HFFc6 (cell line): ENCODE measurements at places on chromosomes 3 and 15. TPM values are rescaled to one million over a fixed set of nuclear protein-coding genes. Genes with fewer than 3 reads are reported as not detected.

- no peak for DNase-seq
Observed at GRCh38 chr3:65961733-65962132, 77.0 kb downstream of the MAGI1 start.

- DNase-seq: no peak
Observed at GRCh38 chr3:136802481-136802996, 16.4 kb upstream of the SLC35G2 start.

DNA sequence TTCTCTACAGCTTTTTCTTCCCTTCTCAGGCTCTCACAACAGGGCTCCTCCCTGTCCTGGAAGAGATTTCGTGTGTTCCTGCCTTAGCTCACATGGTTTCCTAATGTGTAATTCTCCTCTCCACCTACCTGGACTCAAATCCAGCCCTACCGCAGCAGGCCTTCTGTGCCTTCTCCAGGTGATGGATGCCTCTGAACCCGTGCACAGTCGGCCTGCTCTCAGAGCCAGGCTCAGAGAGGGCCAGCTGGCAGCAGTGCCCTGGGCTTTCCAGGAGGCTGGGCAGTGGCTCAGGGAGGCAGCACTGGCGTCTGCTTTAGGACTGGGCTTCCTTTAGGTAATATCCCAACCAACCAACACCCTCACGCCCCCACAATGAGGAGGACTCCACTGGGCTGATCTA lies 123.2 kb upstream of the TMC3 start:
- DNase-seq: no peak

DNA sequence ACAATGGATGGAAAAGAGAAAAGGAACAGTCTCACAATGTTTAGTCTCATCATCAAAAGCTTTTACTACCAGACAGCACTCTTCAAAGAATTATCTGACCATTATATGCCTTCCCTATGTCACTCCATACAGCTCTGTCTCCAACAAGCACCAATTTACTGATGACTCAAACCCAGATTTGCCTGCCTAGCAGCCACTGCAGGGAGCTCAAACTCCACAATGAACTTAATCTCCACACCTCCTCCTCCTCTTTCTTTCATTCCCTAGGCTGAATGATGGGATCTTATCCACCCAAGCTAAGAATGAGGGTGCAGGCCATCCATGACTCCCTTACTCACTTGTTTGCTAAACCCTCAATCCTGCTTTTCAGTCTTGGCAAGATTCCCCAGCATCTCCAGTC lies 45.5 kb downstream of the NBEAL2 start:
- DNase-seq: peak; percentile 41

- DNase-seq: no peak
Observed at GRCh38 chr15:68479406-68479805, 47.4 kb upstream of the ITGA11 start.

- no peak for DNase-seq
Observed at GRCh38 chr3:59115364-59116232, 65.8 kb upstream of the CFAP20DC start.

GRCh38 chr3:40913641-40914040 lies 285.7 kb upstream of the CTNNB1 start:
- no peak for DNase-seq

GRCh38 chr3:127325629-127325961 lies 37.7 kb upstream of the PRR20G start:
- DNase-seq: no peak

DNA sequence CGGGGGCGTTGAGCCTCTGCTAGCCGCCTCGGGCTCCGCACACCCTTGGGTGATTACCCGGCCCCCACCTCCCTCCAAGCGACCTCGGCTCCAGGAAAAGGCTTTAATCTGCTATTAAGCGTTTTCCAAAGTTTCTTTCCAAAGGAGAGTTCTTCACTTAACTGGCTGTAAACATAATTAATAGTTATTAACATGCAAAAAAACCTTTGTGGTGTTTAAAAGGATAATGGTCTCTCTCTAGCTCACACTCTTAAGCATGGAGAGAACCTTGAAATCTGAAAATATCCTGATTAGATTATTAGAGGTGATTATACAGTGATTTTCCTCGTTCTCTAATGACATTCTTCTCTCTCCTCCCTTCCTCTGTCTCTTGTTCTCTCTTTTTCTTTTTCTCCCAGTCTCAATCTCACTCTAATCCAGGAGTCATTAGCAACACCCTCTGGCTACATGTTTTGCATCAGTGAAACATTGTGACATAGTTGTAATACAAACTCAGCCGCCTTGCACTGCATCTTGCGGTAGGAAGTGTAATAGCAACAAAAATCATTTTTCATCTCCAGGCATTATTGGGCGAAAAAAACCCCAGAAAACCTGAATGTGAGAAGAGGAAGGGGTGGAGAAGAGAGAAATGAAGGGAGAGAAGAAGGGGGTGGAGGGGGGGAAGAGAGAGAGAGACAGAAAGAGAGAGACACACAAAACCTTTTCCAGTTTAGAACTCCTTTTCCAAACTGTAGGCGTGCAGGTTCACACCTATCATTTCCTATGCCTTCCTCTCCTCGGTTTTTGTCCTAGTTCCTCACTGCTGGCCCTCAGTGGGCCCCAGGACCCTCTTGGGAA lies 24.4 kb downstream of the NR2F2 start:
- peak; percentile 82 for DNase-seq

GRCh38 chr3:58798312-58798711 lies 131.7 kb upstream of the FAM3D start:
- DNase-seq: no peak

DNA sequence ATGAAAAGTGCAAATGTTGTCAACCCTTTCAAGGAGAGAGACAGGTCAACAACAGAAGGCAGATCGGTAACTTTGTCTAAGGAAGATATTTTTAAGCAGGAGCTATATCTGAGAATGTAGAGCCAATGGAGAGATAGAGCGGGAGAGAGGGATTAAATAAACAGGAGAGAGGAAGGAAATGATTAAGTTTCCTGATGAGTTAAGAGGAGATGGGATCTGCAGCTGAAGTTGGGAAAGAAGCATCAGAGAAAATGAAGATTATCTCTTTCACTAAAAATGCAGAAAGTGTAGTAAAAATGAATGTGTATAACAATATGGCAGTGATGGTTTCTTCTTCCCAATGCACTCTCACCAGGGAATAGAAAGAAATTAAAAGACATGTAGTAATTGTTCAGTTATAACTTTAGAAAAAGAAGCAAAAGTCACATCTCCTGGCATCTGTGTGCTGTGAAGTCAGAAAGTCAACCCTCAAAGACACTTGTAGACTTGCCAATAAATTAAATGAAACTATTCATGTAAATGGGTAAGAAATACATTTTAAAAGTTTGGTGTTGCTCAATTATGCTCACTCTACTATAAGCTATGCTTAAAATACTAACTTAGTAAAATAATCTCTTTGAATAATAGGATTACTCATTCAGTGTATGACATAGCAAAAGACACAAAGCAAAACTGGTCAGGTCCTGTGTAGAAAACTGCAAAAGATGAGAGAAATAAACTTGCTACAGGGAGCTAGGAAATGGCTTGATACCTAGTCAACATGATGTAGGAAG lies 264.6 kb downstream of the ZIC4 start:
- DNase-seq: peak; percentile 9

GRCh38 chr3:169777822-169778221 lies 4.6 kb downstream of the MYNN start:
- DNase-seq: no peak

DNA sequence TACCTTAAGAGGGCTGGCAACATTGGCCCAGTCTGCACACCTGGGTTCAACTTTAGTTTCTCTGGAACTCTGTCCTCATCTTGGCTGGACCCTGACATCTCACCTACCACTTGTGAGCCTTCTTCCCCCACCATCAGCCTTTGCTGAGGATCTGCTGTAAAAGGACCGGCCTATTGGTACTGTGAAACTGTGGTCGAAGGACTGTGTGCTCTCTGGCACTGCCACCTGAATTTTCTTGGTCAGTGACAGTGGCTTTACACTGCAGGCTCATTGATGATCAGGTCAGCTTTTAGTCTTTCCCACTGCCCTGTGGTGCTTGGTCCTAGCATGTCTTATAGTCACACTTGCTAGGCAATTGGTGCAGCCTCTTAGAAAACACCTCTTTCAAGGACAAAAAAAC lies 86.9 kb downstream of the PEX5L start:
- DNase-seq: no peak

- DNase-seq: no peak
Observed at GRCh38 chr3:189119950-189120349, 51.8 kb upstream of the TPRG1 start.

The DISP2 gene
- 0.15 to 0.30 TPM (median 0.26 TPM) in 3 replicates for total RNA-seq

The IGSF11 gene
- total RNA-seq: not detected in 2 replicates

The MYZAP gene
- not detected in 3 replicates for total RNA-seq

The CLDND1 gene
- total RNA-seq: 41.4 to 45.4 TPM (median 43.1 TPM) in 3 replicates

The ISLR gene
- 1.7 to 4.9 TPM (median 4.9 TPM) in 3 replicates for total RNA-seq

The CFAP100 gene
- total RNA-seq: not detected in 3 replicates

The WNT5A gene
- 240 to 345 TPM (median 288 TPM) in 3 replicates for total RNA-seq

The IDH3A gene
- total RNA-seq: 71.2 to 88.4 TPM (median 76.6 TPM) in 3 replicates

The SQOR gene
- total RNA-seq: 25.7 and 37.2 TPM in 2 replicates
